Tibial nerve (tissue), 4 donors: ENCODE measurements at places on chromosomes 5 and 9. TPM values are rescaled to one million over a fixed set of nuclear protein-coding genes. Genes with fewer than 3 reads are reported as not detected.

GRCh38 chr5:120083851-120084542 lies 380.1 kb upstream of the PRR16 start:
- no peaks in the 10 kb centered on the region for H3K36me3 ChIP-seq
- H3K27me3 ChIP-seq, result no peaks in the 10 kb centered on the region
- no peak for DNase-seq
- no peaks in the 10 kb centered on the region for H3K4me1 ChIP-seq
- H3K4me3 ChIP-seq, result no peak overlapping the region

- no peak overlapping the region for H3K27ac ChIP-seq
- H3K27me3 ChIP-seq, result no peaks in the 10 kb centered on the region
- H3K4me3 ChIP-seq, result no peak overlapping the region
- DNase-seq, result no peak
- H3K4me1 ChIP-seq, result no peaks in the 10 kb centered on the region
These were observed 220.5 kb downstream of the GDNF start for GRCh38 chr5:37619353-37619752.

Gene PTGS1
- total RNA-seq, result 6.3 TPM

Gene LCN1
- total RNA-seq, result not detected

Gene SLCO4C1
- total RNA-seq, result not detected
